Testis (tissue), 5 donors: ENCODE measurements at places on chromosomes 7 and 10. TPM values are rescaled to one million over a fixed set of nuclear protein-coding genes. Genes with fewer than 3 reads are reported as not detected.
A peak's percentile ranks its signal among the peaks of the same experiment; 100 is the strongest.

DNA sequence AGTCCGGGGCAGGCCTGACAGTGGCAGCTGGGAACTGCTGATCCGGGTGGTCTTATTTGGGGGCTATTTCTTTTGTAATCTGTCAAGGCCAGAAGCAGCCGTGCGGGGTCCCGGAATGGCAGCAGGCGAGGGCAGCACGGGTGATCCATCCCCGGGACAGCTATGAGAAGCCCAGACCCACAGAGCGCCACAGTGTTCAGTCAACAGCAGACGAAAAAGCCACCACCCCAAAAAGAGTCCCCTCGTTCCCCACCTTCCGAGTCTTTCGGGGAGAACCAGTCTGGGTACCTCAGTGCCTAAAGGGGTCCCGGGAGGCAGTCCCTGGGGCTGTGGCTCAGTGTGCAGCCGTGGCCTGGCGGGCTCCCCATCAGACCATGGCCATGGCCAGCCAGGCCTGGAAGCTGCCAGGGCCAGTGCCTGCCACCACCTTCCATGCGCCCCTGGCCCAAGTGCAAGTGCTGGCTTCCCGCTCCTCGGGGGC lies 125.1 kb upstream of the KCTD7 start:
- DNase-seq, result no peak

- no peak for DNase-seq
These were observed 49.8 kb upstream of the LEP start for GRCh38 chr7:128191136-128191844.

DNA sequence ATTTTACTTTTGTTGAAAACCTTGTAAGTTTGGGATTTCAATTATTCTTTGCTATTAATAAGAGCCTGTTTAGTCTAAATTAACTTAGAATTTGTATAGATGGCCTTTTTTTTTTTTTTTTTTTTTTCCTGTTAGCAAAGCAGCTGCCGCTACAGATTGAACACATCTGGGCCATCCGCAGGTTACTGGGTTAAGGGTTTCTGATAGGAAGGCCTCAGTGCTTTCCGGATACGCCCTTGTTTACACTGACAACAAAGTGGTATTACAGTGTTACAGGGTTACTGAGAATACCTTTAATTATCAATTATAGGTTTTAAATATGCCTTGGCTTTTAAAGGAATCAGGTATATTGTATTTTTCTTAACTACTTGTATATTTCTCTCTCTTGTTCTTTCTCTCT lies 76.8 kb downstream of the PTN start:
- peak; percentile 25 for DNase-seq

GRCh38 chr10:52249850-52250395 lies 64.2 kb upstream of the DKK1 start:
- no peak for DNase-seq

DNA sequence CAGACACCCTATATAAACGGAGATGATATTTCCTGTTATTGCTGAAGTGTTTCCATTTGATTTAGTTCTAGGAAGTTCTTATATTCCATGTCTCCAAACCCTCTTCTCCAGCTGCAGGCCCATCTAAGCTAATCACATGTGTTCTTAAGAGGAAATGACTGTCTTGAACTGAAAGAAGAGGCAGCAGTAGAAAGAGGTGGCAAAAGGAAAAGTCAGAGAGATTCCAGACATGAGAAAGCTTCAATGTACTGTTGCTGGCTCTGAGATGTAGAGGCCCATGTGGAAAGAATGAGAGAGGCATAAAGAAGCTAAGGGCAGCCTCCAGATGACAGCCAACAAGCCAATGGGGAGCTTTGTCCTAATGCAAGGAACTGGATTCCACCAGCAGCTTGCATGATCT lies 287.2 kb downstream of the GFRA1 start:
- DNase-seq, result no peak

DNA sequence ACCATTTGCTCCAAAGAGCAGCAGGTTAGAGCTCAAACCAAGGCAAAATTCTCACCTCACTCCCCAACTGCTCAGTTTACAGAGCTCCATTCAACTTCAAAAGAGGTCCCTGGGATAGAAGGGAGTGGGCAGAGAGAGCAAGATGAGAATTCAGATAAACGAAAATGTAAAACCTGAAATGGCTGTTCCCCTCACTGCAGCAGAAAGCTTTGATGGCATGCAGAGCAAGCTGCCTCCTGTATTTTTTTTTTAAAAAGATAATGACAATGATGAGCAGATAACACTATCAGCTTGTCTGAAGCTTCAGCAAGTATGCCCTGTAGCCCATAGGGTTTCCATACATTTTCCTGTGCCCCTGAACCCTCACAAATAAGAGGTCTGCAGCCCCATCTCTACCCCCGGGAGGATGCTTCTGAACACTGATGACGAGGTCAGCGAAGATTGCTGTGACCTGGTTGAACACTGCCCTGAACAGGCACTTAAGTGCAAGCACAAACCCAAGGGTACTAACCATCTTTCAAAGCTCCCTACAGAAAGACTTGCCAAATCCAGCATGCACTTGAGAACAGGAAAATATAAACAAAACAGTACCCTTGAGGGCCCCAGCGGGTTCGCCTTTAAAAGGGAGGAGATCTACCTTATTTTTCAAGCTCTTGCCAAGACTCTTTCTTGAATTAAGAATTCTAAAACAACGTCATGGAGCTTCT lies 81.3 kb downstream of the GLI3 start:
- no peak for DNase-seq

DNA sequence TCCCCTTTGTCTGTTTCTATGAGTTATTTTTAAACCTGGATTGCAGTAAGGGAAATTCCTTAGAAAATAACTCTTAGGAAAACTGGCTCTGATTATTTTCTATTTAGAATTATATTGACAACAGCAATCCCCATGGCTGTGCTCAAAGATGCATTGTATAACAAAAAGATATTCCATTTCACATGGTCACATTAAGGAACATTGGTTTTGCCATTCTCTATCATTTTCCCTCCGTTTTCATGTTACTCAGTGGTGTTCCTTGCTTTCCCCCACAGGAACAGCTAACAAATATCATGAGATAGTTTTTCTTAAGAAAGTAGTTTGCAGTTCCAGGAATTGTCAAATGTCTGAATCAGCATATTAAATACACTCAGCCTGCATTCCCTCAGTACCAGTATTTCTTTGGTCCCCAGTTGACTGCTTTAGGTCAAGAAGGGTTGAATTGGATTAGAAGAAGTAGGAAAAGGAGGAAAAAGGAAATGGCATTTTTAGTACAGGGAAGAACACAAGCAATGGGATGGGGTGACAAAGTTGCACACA lies 436.7 kb downstream of the TNS3 start:
- DNase-seq, result no peak

- DNase-seq, result peak; percentile 60
These were observed at the start of gene PAPSS2 for GRCh38 chr10:87659571-87660483. Gene PAPSS2, plus strand, starts transcription at chr10:87659878. Its CDS starts 104 bp downstream, at chr10:87659982.

DNA sequence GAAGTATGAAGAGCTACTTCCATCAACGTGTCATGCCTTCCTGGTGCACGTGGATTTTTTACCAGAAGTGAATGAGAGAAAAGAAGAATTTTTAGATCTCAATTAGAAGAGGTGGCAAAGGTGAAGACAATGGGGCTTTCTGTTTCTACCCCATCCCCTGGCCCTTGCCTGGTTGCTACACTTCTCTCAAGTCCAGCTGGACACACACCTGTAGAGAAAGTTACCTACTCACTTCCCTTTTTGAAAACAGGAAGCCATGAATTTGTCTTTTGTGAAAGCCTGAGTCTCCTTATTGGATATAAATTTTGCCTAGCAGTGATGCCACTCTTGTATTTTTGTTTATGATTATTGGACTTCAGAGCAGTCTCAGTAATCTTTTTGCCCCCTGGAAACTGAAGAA lies 142.9 kb upstream of the AKR1E2 start:
- DNase-seq, result no peak

DNA sequence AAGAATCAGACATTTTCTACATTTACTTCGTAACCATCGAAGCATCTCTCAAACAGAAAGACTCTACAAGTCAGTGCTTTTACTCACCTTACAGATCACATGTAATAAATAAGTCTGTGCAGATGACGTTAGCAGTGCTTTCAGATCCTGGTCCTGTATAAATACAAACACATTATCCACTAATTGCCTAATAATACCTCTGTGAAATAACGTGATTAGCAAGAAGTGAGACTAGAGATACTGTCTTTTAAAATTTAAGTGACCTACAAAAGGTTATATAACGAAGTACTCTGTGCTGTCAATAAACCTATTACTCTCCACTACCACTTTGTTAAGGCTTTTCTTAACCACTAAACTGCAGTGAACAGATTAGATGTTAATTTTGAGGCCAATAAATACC lies 246.9 kb downstream of the NSUN6 start:
- no peak for DNase-seq

DNA sequence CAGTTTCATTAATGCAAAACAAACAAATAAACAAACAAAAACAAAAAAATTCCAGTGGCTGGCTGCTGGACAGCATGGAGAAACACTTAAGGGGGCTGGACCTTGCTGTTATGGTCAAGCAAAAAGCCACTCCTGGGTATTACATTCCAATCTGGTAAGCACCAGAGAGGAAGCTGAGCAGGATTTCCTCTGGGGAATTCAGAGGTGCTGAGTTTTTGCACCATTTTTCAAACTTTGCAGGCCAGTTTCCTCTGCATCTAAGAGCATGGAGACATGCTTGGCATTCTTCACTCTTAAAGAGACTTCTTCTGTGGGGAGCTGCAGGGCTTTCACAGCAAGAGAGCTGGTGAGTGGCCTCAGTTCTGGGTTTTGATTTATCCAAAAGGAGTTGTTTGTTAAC lies 84.5 kb downstream of the FZD1 start:
- DNase-seq, result no peak

DNA sequence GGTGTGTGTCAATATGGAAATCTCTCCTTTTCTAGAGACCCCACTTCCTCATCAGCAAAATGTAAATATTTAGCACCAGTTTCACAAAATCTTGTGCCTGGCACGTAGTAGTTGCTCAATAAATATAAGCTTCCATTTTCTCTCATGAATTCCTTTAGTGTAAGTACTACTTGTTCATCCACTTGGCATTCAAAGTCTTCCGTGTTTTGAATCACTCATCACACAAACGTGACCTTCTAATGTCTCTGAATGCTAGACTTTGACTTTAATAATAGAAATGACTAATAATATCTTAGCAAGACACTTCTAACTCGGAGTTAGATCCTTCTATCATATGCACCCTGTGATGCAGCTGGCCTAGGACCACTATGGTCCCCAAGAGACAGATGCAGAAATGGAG lies 168.7 kb upstream of the ZNF32 start:
- DNase-seq, result no peak

GRCh38 chr10:102133373-102134195 lies 744 bp downstream of the PPRC1 start:
- peak; percentile 88 for DNase-seq

DNA sequence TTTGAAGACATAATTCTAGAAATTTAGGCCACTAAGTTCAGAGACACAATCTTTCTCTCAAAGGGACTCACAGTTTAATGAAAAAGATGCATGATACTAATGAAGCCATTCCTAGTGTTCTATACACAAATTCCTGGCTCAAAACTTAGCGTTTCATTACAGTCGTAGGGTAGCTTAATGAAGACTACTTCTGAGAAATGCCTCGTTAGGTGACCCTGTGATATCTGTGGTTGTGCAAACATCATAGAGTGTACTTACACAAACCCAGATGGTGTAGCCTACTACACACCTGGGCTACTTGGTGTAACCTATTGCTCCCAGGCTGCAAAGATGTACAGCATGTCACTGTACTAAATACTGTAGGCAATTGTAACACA lies 488 bp upstream of the CHCHD3 start:
- DNase-seq, result no peak

GRCh38 chr10:87608756-87609155 lies 50.9 kb upstream of the PAPSS2 start:
- DNase-seq, result no peak

- DNase-seq, result peak; percentile 52
These were observed 221.3 kb downstream of the ARHGAP12 start for GRCh38 chr10:31707093-31708039.

GRCh38 chr10:103207141-103207540 lies 14.1 kb upstream of the NT5C2 start:
- no peak for DNase-seq

- no peak for DNase-seq
These were observed 27.7 kb downstream of the ZSCAN25 start for GRCh38 chr7:99644431-99644830.

DNA sequence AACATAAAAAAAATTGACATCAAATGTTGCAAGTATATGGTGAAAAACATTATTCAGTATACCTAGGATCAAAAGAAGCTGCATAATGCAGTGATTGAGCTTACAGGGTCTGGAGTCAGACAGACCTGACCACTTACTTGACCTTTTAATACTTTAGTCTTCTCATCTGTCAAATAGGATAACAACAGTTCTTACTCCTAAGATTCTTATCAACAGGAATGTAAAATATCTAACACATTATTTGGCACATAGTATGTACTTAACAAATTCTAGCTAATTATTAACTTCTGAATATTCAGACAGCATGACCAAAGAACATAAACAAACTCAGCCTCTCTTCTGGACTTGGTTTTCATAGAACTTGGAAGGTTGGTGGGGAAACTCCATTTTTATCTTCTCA lies 45.6 kb upstream of the PIP4K2A start:
- DNase-seq, result no peak

GRCh38 chr7:73919694-73920375 lies 58.9 kb downstream of the TMEM270 start:
- no peak for DNase-seq

DNA sequence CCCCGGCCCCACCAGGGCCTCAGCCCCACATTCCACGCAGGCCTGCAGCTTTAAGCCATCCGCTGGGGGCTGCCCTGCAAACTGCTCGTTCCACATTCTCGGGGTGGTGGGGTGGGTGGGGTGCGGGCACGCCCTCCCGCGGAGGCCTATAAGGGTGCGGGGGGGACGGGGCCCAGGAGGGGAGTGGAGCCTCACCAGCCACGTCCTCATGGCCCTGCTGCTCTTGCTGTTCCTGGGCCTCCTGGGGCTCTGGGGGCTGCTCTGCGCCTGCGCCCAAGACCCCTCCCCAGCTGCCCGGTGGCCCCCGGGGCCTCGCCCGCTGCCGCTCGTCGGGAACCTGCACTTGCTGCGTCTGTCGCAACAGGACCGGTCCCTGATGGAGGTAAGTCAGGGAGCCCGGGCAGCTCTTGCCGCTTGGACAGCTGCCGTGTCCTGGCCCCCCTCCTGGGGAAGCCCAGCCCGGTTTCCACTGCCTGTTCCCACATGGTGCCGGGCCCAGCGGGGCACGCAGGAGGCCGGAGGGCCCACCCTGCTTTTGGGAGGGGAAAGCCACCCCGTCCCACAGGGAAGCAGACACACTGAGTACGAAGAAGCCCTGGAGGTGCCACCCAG lies at the start of gene CYP2W1:
Gene CYP2W1 (plus strand): TSS at position 178 of the 612 bp plus-strand sequence. CDS start 31 bp downstream, at position 209.
- no peak for DNase-seq

GRCh38 chr10:109411917-109412316 lies 511.4 kb downstream of the XPNPEP1 start:
- DNase-seq, result peak; percentile 69

GRCh38 chr10:124875596-124875995 lies 66.3 kb upstream of the ZRANB1 start:
- no peak for DNase-seq

GRCh38 chr7:5528071-5528814 lies 104.6 kb upstream of the TNRC18 start:
- DNase-seq, result no peak

UCN3 gene
- not detected for polyA plus RNA-seq

KCNH2 gene
- 82.5 TPM for polyA plus RNA-seq

TSPAN12 gene
- polyA plus RNA-seq, result 6.6 TPM

TECTB gene
- polyA plus RNA-seq, result 0.17 TPM

ADCY1 gene
- 6.6 TPM for polyA plus RNA-seq

CYP2C8 gene
- 3.9 TPM for polyA plus RNA-seq

TFPI2 gene
- polyA plus RNA-seq, result 4.6 TPM

CTAGE15 gene
- polyA plus RNA-seq, result 3.0 TPM

FRAT1 gene
- 9.7 TPM for polyA plus RNA-seq
